Activated CD8-positive, alpha-beta memory T cell treated with anti-CD3 and anti-CD28 coated beads, Interleukin-2, amount 10 ng/mL, durations not matched to agents 7 days and 5 days (primary cell): ENCODE measurements at places on chromosomes 11 and 22.
A peak's percentile ranks its signal among the peaks of the same experiment; 100 is the strongest.

DNA sequence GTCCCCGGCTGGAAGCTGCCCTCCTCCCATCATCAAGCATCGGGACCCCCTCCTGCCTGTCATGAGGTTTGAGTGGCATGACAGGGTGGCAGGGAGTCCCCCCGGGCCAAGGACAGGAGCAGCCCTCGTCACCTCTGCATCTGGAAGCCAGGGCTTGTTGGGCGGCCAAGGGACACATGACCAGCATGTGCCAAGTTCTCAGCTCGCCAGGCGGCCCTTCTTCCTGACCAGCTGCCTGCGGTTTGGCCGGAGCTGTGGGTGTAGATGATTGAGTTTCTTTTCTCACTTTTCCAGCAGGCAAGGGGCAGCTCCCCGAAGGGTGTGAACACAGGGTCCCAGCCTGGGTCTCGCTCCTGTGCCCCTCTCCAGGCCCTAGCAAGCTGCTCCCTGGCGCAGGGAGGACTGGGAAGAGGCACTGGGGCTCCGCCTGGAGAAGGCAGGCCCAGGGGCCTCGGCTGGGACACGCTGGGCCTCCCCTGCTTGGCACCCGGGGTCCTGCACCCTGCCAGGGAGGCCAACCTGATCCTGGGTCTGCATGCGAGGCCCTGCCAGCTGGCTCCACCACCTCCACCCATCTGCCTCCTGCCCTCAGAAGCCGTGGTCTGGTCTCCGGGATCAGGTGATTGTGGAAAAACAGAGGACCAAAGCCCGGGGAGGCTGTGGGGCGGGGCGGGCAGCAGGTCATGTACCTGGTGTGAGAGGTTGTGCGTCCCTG lies 13.4 kb downstream of the ARHGAP8 start:
- no peak for DNase-seq

DNA sequence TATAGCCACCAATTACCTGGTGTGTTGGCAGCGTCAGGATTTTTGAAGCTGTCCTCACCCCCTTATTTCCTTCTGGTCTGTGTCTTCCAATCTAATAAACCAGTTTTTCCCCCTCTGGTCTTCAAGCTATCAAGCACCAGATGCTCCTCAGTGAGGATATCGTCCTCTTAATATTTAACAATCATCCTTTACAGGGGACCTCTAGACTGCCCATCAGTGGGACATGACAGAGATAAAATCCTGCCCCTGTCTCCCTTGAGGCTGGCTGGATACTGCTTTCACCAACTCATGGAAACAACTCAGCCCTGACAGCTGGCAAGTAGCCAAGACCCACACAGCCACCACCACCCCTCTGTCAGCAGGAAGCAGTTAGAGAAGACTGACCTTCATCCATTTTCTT lies 421.0 kb upstream of the API5 start:
- DNase-seq = no peak

GRCh38 chr22:48931452-48931851 lies 896.2 kb downstream of the BRD1 start:
- peak; percentile 22 for DNase-seq

DNA sequence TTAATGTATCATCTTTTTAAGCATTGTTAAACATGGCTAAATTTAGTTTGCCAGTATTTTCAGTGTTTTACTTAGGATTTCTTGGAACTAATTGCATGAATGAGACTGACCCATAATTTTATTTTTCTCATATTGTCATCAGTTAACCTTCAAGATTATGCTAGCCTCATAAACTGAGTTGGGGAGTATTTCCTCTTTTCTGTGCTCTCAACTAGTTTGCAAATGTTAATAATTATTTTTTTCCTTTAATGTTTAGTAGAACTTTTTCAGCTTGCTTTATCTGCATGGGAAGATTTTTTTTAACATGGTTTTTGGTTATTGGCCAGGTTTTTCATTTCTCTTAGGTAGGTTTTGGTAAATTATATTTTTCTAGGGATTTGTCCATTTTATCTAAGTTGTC lies 235.4 kb upstream of the SESN3 start:
- no peak for DNase-seq

GRCh38 chr11:134580610-134580975 lies 168.6 kb upstream of the B3GAT1 start:
- no peak for DNase-seq

DNA sequence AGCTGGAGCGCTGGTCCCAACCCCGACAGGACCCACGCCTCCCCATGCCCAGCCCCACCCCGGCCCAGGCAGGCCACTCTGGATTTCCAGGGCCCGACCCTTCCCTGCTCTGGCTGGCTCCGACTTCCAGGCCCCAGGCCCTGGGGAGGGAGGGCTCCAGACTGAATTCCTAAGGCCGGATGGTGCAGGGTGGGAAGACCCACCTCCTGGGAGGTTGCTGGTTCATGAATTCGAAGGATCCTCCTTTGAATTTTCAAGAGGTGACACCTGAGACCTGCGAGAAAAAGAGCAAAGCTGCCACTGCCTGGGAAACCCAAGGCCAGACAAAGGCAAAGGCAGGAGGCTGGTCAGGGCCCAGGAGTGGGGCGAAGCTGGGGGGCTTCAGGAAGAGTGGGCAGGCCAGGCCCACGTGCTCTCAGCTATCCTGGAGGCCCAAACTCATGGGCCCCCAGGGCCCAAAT lies 47.0 kb upstream of the LINC01488 start:
- no peak for DNase-seq
